ENCODE measurements at places on chromosomes 7 and 10.

DNA sequence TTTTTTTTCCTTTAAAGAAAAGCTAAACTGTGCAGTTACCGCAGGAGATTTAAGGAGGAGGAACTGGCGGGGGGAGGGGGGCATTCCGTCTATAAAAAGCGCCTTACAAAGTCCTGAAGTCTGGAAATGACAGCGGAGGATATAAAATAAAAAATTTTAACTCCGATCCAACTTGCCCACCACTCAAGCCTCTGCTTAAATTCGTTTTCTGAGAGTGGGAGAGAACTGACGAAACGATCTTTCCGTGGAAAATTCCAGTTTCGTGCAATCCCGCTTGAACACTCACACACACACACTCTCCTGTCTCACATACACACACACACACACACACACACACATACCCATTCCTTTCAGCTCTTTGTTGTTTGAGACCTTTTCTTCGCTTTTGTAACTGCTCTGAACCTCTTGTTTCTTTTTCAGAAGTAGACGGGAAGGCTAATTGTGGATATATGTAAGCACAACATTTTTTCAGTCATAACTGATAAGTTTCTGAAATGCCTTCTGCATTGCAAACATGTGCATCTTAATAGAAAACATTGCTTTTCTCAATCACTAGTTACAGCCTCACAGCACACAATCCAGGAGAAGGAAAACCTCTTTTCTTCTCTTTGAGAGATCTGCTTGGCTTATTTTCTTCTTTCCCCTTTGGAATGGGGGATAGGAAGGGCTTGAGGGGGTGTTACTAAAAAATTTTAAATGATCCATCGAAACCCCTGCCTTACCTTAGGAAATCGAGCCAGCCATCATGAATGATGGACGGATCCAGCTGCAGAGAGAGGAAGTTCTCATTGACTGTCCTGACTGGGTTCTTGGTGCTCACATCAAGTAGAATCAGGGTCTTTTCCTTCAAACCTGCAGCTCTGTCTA lies 628 bp downstream of the HPSE2 start:
- no peak for DNase-seq

DNA sequence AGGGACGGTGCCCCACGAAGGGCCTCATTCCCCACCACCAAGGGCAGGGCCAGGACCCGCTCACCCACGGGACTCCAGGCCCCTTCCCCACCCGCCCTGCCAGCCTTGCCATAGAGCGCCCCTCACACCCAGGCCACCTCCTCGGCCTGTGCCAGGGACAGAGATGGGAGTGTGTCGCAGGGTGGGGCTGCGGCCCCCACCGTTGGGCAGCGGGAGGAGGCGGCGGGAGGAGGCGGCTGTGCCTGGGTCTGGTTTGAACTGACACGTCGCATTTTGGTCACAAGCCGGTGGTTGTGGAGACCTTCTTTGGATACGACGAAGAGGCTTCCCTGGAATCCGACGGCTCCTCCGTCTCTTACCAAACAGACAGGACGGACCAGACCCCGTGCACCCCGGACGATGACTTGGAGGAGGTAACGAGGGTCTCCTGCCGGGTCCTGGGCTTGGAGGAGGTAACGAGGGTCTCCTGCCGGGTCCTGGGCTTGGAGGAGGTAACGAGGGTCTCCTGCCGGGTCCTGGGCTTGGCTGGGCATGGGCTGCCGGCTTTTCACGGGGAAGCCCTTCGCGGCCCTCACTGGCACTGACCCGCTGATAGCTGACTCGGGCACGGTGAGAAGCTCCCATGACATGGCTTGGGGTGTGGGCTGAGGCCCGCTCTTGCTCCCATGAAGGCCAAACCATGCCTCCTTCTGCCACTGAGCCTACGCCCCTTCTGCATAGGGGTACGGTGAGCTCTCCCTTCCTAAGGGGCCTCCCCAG lies 46.4 kb upstream of the DPYSL4 start:
- no peak for DNase-seq

- no peak for DNase-seq
Observed at GRCh38 chr10:57706576-57707299, 561.0 kb downstream of the IPMK start.

DNA sequence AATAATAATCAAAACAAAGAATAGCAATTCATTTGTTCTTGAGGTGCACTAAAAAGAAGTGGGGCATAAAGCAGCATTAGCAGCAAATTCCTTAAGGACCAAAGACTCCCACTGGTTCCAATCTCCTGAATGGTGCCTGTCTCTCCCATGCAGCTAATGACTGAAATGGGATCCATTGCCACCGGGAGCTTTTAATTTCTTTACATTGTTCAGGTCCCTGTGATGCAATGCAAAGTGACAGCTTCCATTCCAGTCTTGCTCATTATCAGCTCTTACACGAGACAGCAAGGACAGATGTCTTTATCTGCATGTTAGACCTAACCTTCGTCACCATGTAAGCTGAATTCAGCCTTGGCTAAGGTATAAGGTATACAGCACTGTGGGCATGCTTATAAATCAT lies 148.1 kb downstream of the POU6F2 start:
- DNase-seq, result no peak

- DNase-seq, result no peak
Observed at GRCh38 chr10:101749047-101750016, 26.6 kb downstream of the FGF8 start.

GRCh38 chr7:2314209-2314955 lies at the start of gene SNX8:
TSS of gene SNX8 (minus strand) at chr7:2314441. CDS start at chr7:2314421, 20 bp downstream.
- DNase-seq, result peak; percentile 100

- no peak for DNase-seq
Observed at GRCh38 chr10:113613977-113614690, 49.7 kb downstream of the NRAP start.

DNA sequence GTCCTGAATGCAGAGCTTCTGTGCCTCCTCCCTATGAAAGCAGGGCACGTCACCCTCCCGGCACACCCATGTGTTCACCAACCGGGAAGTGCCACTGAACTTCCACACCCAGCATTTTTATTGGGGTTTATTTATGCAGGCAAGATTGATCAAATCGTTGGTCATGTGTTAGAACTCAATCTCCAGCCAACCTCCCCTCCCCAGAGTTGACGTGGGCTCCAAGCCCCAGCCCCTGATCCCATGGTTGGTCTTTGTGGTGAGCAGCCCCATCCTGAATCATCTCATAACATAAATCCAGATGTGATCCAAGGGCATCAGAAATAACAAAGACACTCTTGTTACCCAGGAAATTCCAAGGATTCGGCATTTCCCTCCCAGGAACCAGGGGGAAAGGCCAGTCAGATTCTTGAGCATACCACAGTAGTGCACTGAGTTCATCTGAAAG lies 151.2 kb downstream of the TPST1 start:
- DNase-seq, result no peak

GRCh38 chr10:133180965-133181639 lies 21.1 kb downstream of the KNDC1 start:
- DNase-seq, result no peak

- DNase-seq, result no peak
Observed at GRCh38 chr10:29648114-29648982, 13.6 kb upstream of the SVIL start.

DNA sequence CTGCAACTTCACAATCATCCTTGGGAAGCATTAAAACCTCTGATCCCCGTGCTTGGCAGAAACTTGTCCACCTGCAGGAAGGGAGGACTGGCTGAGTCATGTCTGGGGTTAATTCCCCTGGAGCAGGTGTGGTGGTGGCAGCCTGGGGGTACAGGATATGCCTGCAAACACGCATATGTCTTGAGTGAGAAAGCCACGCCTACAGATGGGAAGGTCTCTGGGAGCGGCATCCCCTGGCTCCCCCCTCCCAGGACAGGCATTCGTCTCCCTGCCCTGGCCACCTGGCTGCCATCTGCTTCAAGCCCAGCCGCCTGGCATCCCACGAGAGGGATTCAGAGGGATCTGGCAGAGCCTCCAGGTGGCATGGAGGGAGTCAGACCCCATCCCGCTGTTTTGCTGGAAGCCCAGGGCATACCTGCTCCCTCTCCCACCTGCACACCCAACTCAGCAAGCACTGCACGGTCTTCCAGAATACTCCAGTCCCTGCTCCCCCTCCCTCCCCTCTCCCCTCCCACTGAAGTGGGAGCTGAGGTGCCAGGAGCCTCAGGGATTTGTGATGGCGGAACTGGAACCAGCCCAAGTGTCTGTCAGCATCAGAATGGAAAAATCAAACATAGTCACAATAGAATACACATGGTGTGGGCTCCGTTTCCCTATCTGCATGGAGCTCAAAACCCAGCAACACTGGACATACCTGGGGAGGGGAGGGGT lies 61.0 kb downstream of the CAMK2B start:
- peak; percentile 61 for DNase-seq

- peak; percentile 54 for DNase-seq
Observed at GRCh38 chr7:33062023-33062781, at the start of gene NT5C3A. TSS of gene NT5C3A (minus strand) at chr7:33062776. CDS start at chr7:33062705, 71 bp downstream.

- DNase-seq, result no peak
Observed at GRCh38 chr10:43055217-43055616, 21.7 kb upstream of the RET start.

GRCh38 chr7:107860981-107861652 lies 29.9 kb upstream of the DLD start:
- DNase-seq, result no peak

DNA sequence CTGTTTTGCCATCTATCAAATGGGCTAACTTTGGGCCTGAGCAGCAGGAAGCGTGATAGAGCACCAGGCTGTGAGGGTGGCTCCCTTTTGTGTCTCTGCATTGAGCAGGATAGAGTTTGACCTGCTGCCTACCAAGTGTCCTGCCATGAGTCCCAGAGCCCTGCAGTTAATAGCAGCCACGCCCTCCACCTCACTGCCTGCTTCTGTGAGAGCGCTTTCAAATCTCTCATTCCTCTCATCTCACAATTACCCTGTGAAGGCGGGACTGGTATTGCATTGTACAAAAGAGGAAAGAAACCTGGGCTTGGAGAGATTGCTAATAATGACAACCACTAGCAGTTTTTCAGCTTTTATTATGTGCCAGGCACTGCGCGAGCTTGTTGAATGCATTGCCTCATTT lies 39.9 kb downstream of the UNC5B start:
- DNase-seq, result no peak

DNA sequence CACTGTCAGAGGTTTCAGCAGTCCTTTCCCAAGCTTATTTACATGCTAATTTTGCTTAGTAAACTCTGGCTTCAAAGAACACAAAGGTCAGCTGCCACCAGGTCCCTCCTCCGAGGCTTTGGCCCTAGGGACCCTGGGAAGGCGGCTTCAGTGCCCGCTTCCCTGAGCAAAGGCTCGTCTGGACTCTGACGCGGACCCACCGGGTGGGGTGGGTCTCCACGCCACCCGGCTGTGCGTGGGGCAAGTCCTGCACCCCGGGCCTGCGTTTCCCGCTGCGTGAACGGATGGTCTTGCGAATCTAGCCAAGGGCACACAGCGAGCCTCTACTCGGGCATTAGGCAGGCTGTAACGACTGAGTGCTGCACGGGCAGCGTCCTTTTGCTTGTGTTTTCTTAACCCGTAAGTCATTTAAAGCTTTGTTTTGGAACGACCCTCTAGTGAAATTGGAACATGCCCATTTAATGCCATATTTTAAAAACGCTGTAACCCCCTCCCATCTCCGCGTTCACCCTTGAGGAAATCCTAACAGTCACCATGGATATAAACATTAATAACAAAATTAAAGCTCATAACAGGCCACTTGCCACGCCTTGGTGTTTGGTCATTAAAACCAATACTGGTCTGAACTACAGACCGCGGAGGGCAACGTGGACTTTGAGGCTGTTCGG lies 828 bp downstream of the BNIP3 start:
- DNase-seq, result no peak

GRCh38 chr10:110993024-110993693 lies 73.8 kb downstream of the SHOC2 start:
- no peak for DNase-seq

DNA sequence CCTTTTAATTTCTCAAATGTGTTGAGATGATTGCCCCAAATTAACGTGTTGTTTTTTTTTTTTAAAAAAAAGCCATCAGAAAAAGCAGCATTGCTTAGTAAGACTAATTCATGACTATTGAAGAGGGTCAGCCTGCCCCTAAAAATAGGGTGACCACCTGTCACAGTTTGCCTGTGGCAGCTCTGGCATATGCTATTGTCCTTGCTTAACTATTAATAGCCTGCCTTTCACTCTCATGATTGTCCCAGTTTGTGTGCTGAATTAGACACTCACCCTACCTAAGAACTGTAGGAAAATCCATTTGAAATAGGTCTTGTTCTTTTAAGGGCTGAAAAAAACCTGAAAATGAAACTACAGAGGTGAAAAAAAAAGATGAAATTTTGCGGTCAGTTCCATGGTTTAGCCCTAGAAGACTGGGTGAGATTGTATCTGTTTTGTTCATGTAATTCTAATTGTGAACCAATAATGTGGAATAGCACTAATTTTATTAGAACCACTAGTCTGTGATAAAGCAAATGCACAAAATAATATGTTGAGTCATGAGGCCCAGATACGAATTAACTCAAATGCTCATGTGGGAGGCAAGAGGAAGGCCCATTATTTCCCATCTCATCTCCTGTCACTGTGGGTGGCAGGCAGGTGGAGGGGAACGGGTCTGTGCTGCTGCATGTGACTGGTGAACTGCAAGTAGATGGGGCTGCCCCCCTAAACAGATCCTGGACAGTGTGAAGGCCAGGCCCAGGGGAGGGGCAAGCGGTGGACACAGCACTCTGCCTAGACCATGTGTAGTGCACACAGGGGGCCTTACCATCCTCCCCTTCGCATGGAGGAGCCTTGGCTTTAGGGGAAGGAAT lies 265.4 kb upstream of the NFE2L3 start:
- no peak for DNase-seq

GRCh38 chr10:74937266-74937856 lies 111.0 kb downstream of the KAT6B start:
- no peak for DNase-seq

DNA sequence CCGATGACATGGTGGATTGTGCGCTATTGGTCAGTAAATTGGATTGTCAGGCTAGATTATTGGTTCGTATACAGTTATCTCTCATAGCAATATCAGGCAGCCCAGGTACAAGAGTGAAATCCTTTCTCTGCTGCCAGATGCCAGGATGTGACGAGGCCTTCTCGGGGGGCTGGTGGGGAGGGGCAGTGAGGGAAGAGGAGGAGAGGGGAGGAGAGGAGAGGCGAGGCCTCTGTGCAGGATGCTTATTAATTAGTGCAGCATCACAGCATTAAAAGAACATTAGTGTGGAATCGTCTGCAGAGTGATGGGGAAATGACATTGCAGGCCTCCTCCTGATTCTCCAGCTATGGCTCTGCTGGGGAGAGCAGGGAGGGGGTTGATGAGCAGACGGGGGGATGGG lies 30.5 kb upstream of the SLF2 start:
- no peak for DNase-seq

GRCh38 chr10:2700626-2701305 lies 366.6 kb upstream of the PFKP start:
- DNase-seq, result no peak

- DNase-seq, result no peak
Observed at GRCh38 chr7:126079581-126079980, 1150.0 kb upstream of the POT1 start.

- peak; percentile 34 for DNase-seq
Observed at GRCh38 chr7:142908921-142909890, 23.7 kb upstream of the TRPV6 start.

- DNase-seq, result no peak
Observed at GRCh38 chr7:8176370-8177081, 85.4 kb downstream of the ICA1 start.

- DNase-seq, result no peak
Observed at GRCh38 chr7:27329909-27330308, 87.3 kb downstream of the EVX1 start.

- no peak for DNase-seq
Observed at GRCh38 chr7:113918946-113919345, at the start of gene PPP1R3A. TSS of gene PPP1R3A (minus strand) at chr7:113919009. CDS start at chr7:113918996, 13 bp downstream.

Measured in Calu3 (cell line).